NCI-H2171 treated with DMSO at 0.1 percent for 48 hours (cell line): ENCODE measurements at places on chromosomes 4 and X.

GRCh38 chr4:16075061-16075460 is 8.8 kb downstream of the PROM1 start:
- no peak for DNase-seq

DNA sequence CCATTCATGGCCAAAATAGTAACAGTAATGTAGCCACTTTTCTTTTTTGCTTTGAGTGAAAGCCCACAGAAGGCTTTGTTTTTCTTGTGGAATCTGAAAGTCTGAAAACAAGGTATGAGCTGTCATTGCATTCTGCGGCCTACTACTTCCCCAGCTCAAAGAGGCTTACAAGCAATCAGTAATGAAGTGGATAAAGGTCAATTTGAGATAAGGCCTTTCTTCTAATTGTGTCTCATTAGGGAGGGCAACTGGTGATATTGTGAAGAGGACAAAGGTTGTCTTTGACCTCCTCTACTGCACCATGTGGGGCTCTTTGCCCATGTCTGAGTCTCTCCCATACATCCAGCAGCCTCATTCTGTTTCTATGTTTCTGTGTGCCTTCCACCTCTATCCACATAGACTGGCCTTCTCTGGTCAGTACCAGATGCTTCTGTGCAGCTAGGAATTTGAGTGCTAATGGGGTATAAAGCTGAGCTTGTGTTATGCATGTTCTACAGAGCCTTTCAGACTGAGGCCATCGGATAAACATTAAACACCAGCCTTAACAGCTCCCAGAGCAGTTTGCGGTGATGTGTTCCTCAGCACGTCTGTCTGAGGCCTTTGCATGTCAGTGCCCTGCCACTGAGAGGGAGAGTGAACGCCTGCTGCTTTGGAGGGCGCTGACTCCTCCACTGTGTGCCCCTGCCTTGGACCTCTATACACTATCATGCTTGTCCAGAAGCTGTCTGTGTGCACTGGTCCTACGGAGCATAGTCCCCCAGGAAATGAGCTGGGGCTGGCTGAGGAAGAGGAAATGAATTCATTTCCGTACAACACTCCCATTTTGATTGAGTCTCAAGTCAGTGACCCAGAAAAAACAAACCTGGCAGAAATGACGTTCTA is 80.2 kb downstream of the SH2D1A start:
- no peak for DNase-seq

GRCh38 chrX:124406294-124407014 is 60.1 kb downstream of the SH2D1A start:
- DNase-seq, result peak; percentile 10

DNA sequence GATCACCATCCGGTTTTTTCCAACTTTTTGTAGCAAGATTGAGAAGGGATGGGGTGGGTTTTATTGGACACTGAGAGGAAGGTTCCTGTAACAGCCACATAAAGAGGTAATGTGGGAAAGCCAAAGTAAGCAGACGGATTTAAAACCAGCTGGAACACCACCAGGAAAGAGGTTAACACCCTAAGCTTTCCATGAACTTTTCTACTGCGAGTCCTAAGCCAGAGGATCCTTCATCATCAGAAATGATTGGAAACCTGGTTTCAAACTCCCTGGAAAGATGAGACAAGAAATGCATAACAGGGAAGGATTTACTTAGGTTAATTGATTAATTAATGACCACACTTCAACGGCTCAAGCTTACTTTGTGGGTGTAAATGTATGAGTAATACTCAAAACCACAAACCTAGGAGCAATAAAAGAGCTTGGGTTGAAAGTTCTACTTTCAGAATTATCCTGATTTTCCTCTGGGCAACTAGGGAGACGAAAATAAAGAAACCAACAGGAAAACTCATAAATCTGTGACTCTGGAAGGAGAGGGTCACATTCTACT is 91.5 kb downstream of the COX18 start:
- DNase-seq, result no peak

DNA sequence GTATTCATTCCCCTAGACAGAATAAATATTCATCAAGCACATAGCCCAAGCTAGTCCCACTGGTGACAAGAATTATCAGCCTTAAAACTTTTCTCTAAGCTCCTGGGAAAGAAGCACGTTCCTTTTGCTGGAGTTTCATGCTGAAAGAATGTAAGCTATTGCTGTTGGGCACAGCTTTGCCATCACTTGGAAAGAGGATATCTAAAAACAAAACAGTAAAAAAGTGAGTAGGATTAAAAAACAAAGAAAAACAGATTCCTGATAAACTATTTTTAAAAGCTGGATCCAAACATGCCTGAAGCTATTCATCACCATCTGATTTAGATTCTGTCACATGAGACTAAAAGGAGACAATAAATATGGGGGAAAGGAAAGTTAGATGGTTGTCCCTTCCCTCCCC is 176.8 kb downstream of the SCFD2 start:
- no peak for DNase-seq

DNA sequence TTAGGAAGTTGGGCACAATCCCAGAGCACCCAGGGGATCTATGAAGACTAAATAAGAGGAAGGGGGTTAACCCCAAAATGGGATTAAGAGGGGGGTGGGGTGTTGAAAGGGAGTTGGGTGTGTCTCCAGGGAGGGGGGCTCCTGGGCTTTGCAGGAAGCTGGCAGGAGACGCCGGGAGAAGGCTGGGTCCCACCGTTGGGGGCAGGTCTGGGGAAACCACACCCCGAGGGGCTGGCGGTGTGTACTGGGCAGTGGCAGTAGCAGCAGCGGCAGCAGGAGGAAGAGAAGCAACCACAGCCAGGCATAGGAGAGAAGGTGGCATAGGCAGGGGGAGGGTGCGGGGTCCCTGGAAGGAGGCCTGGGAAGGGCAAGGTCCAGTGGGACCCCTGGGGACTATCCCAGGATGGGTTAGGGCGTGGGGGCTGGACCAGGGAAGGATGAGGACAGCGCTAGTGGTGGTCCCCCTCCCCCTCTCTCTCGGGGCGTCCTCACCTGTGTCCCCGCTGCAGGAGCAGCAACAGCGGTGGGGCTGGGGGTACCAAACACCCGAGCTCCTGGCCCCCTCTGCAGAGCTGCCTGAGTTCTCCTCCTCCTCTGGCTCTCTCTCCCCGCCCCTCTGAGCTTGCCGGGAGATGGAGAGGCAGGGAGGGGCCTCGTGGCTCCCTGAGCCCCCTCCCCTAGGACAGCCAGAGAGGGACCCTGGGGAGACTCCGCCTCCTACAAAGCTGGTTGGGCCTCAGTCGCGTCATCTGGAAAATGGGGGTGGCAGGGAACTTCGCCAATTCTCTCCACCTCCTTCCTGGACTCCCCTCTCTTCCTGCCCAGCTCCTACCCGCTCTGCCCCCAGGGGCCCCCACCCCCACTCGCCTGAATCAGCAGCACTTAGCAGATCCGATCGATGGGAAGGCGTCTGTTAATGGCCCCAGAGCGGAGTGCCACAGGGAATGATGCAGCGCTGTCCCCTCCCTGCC is at the start of gene KCND1:
Gene KCND1 (minus strand): TSS at position 596 of the 971 bp plus-strand sequence. CDS start 1,573 bp downstream, outside the sequence.
- DNase-seq, result peak; percentile 9

DNA sequence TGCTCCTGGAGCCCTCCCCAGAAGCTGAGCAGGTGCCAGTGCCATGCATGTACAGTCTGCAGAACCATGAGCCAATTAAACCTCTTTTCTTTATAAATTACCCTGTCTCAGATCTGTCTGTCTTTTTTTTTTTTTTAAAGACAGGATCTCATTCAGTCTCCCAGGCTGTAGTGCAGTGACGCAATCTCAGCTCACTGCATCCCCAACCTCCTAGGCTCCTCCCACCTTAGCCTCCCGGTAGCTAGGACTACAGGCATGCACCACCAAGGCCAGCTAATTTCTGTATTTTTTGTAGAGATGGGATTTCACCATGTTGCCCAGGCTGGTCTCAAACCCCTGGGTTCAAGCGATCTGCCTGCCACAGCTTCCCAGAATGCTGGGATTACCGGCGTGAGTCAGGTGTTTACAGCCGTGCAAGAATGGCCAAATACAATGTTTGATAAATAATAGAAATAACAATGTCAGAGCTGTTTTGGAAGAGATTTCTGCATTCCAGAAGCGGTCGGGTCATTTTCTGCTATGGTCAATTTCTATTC is 68.8 kb downstream of the SLC2A9 start:
- no peak for DNase-seq

GRCh38 chrX:21745756-21746155 is 12.2 kb downstream of the SMPX start:
- DNase-seq, result no peak

- no peak for DNase-seq
Observed at GRCh38 chrX:48689208-48689920, 5.8 kb downstream of the WAS start.

DNA sequence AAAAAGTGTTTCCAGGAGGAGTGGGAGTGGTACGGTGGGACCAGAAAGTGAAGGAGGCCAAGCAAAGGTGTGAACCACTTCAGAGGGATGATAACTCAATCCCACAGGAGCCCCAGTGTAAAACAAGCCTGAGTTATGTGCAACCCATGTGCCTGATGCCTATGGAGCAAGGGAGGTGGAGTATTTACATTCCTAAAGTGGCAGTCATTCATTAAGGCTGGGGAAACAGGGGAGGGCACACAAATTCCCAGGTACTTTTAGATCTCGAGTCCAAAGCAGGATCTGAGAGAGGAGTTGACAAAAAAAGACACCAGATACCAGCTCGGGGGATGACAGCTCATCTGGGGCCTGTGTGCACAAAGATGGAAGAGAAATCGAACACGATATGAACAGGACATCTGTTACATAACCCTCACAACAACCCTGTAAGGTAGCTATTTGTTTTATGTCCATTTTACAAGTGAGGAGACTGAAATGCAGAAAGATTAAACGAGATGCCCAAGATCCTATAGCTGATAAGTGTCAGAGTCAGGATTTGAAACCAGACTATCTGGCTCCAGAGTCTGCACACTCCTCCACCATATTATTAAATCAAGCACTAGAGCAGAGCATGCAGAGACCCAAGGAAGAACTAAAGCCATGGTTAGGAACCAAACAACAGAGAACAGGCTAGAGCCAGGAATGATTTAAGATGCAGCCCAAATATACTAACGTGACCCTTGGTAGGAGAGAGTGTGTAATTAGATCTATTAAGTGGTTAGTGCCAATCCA is 91.9 kb upstream of the MAPK10 start:
- DNase-seq, result peak; percentile 47

DNA sequence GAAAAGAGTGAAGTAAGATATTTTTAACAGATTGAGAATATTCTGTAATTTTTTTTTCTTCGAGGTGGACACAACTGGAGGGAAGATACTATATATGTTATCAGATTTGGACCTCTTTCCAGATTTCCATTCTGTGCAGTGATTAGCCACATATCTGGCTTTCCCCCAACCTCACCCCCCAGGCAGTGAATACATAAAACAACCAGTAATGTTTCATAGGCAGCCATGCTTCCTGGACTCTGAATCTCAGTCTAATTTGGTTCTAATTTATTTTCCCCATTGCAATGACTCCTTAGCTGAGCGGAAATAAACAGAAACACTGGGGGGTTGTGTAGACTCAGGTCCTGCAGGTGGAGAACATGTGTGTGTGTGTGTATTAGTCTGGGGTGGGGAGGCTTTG is 226.5 kb downstream of the FBXW7 start:
- no peak for DNase-seq

DNA sequence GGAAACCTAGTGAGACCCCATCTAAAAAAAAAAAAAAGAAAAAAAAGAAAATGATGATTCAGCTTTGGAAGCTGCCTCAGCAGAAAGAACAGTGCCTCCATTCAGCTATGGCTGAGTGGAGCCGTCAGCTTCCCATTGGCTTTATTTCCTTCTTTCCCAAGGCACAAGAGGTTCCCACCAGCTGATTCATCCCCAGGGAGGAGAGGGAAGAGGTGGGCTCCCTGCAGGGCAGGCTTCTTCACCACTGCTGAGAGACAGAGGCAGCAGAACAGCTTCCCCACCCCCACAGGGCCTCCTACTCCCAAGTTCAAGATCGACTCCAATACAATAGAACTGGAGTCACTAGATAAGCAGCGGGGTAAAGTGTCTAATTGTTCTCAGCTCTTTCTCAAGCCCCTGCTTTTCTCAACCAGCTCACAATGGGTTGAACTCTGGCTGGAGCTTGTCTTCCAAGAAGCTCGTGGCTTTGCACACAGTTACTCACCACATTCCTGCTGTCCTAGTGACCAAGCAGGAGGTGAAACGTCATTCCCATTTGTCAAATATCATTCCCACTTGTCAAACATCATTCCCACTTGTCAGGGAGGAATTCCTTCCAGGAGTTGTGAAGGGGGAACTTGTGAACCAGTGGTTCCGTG is 47.8 kb downstream of the FHDC1 start:
- DNase-seq, result no peak

DNA sequence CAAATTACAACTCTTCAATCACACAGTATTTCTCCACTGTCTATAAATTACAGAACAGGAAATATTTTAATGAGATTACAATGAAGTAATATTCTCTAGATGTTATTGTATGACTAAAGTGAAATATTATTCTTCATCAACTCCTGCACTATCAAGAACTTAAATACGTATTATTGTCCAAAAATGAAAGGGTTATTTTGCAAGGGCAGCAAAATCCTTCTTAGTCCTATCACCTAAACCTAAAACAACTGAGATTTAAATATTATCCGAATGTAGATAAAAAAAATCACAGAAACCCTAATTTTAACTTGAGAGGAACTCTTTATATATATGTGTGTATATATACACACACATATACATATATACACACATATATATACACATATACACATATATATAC is 4.9 kb downstream of the UBA6 start:
- no peak for DNase-seq

DNA sequence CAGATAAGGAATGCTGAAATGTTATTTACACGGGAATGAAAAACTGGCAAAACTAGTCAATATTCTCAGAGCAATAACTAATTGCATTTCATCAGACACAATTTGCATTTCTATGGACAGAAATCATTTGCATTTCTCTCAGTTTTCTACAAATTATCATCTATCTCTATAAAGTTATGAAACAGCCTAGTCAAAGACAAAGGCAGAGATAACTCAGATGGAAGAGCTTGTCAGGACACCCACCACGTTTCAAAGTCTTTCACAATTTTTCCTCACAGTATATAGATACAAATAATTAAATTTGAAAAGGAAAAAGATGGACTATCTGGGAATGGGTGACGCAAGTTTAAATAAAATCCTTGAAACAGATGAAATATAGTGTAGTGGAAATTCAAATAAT is 230.8 kb downstream of the GASK1B start:
- no peak for DNase-seq

DNA sequence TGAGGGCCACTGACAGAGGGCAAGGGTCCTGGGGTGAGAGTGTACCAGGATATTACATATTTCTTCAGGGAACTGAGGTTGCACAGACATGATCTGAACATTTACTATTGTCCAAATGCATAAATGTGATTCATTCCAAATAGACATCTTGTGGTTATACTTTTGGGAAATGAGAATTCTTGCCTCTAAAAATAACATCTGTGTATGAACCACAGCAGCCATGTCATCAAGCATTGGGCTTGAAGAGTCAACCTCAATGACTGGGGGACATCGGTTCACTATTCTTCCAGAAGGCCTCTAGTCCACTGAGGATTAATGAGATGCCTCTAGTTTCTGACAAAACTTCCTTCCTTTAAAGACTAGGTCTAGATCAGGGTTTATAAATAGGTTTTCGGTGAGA is 193.1 kb upstream of the GPC4 start:
- DNase-seq, result no peak

GRCh38 chr4:139129206-139129605 is 47.8 kb downstream of the ELF2 start:
- no peak for DNase-seq
